ENCODE measurements at places on chromosomes 13 and 19. TPM values are rescaled to one million over a fixed set of nuclear protein-coding genes. Genes with fewer than 3 reads are reported as not detected.

- peaks cover 2% of the 10 kb centered on the region for H3K27me3 ChIP-seq
- H3K4me1 ChIP-seq, result peaks cover 1% of the 10 kb centered on the region
- H3K27ac ChIP-seq, result no peak overlapping the region
Measured at GRCh38 chr19:2355168-2356035, 4.7 kb upstream of the TMPRSS9 start.

DNA sequence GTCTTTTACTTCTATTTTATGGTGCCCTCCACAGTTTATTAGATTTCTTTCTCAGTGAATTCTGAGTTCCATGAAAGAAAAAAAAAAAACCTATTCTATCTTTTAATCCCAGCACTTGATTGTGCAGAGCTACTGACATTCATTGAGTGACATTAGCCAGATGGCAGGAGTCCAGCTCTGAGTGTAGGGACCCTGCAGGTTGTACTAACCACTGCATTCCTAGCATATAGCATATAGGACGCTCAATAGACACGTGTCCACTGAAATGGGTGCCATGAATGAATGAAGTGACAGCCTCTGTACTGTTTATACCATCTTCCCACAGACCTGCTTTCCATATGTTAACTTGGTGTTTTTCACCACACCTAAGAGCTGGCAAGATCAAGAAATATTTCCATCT, 206.3 kb downstream of the RAP2A start:
- H3K4me1 ChIP-seq, result no peaks in the 10 kb centered on the region
- no peak overlapping the region for H3K27ac ChIP-seq
- H3K27me3 ChIP-seq, result no peaks in the 10 kb centered on the region
- no peaks in the 10 kb centered on the region for H3K36me3 ChIP-seq
- no peak overlapping the region for H3K4me3 ChIP-seq
- no peak for DNase-seq

DNA sequence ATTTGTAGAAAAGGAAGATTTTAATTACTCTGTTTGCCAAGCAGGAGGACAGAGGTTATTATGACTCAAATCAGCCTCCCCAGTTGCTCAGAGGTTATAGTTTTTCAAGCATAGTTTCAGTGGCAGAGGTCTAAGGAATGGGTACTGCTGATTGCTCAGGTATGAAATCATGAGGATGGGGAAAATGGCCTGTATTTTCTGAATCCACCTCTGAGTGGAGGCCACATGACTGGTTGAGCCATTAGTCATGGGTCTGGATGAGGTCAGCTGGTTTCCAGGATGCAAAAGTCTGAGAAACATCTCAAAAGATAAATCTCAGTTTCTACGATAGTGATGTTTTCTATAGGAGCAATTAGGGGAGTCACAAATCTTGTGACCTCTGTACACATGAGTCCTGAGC, 62.8 kb upstream of the CEACAM8 start:
- DNase-seq, result no peak
- no peak overlapping the region for H3K27ac ChIP-seq
- H3K27me3 ChIP-seq, result peaks cover 5% of the 10 kb centered on the region
- H3K4me1 ChIP-seq, result no peaks in the 10 kb centered on the region
- H3K4me3 ChIP-seq, result no peak overlapping the region
- H3K36me3 ChIP-seq, result no peaks in the 10 kb centered on the region

DNA sequence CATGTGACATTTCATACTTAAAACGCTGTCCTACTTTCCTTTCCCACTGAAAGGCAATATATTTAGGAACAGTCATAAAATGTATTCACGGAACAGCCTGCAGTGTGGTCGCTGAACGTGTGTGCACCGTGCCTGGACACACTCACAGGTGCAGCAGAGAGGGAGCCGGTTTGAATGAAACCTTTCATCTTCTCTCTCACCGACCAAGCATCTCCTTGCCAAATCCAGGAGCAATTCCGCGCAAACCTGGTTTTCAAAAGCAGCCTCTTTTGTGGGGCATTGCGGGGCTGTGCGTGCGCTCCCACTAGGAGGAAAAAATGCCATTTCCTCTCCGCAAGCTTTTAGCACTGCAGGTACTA, 1.0 kb downstream of the DCLK1 start:
- no peak overlapping the region for H3K27ac ChIP-seq
- no peak for DNase-seq
- H3K27me3 ChIP-seq, result peaks cover 39% of the 10 kb centered on the region

DNA sequence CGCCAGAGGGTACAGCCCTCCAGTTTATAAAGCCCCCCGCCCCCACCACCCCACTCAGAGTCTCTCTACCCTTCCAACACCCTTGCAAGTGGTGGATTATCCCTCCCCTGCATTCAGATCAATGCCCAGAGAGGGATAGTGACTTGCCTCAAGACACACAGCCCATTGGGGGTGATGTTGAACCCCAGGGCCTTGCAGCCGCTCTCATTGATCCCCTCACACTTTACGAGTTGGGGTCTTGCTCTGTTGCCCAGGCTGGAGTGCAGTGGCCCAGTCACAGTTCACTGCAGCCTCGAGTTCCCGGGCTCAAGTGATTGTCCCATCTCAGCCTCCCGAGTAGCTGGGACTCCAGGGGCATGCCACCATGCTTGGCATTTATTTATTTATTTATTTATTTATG, 11.2 kb downstream of the TLE2 start:
- no peaks in the 10 kb centered on the region for H3K27me3 ChIP-seq
- no peak overlapping the region for H3K27ac ChIP-seq
- peaks cover 4% of the 10 kb centered on the region for H3K4me1 ChIP-seq
- no peaks in the 10 kb centered on the region for H3K36me3 ChIP-seq
- DNase-seq, result no peak

- DNase-seq, result no peak
- no peaks in the 10 kb centered on the region for H3K36me3 ChIP-seq
- H3K27me3 ChIP-seq, result no peaks in the 10 kb centered on the region
- H3K4me1 ChIP-seq, result peaks cover 30% of the 10 kb centered on the region
Measured at GRCh38 chr19:4062419-4063368, 4.0 kb downstream of the ZBTB7A start.

DNA sequence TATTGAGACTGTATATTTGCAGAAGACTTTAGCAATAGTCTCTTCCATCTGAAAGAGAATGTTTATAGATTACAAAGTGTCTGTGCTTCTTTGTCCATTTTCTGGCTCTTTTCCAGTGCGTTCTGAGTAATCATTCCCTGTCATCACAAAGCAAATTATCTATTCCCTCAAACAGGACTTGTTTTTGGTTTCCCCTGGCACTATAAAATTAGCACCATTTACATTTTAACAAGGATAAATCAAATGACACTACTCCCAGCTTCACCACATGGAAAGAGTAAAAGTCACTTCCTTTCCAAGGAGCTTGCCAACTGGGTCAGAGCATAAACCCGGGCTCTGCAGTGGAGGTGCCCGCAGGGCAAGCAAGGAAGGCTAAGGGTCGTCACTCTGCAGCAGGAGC, 88.1 kb downstream of the SHISA2 start:
- DNase-seq, result no peak
- H3K36me3 ChIP-seq, result no peaks in the 10 kb centered on the region
- H3K27me3 ChIP-seq, result no peaks in the 10 kb centered on the region

GRCh38 chr13:113220141-113220598, 10.8 kb downstream of the CUL4A start:
- peak overlapping the region; percentile 5 for H3K27ac ChIP-seq
- peaks cover 5% of the 10 kb centered on the region for H3K4me1 ChIP-seq
- no peak for DNase-seq

DNA sequence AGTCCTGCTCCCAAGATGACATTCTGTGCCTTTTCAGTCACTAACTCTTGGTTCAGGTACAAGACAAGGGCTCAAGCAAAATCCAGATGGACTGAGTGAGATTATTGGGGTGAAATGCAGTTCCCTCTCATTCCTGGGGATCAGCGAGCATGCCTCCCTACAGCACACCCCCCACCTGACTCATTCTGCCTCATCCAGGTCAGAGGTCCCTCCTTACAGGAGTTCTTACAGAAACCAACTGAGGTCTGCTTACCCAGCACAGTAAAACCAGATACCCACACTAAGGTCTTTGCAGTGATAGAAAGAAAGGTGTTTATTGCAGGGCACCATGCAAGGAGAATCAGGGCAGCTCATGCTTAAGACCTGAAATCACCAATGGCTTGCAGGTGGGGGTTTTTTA, 21.6 kb upstream of the MRI1 start:
- no peaks in the 10 kb centered on the region for H3K27me3 ChIP-seq
- no peak for DNase-seq
- H3K4me1 ChIP-seq, result peaks cover 8% of the 10 kb centered on the region
- peaks cover 2% of the 10 kb centered on the region for H3K36me3 ChIP-seq

DNA sequence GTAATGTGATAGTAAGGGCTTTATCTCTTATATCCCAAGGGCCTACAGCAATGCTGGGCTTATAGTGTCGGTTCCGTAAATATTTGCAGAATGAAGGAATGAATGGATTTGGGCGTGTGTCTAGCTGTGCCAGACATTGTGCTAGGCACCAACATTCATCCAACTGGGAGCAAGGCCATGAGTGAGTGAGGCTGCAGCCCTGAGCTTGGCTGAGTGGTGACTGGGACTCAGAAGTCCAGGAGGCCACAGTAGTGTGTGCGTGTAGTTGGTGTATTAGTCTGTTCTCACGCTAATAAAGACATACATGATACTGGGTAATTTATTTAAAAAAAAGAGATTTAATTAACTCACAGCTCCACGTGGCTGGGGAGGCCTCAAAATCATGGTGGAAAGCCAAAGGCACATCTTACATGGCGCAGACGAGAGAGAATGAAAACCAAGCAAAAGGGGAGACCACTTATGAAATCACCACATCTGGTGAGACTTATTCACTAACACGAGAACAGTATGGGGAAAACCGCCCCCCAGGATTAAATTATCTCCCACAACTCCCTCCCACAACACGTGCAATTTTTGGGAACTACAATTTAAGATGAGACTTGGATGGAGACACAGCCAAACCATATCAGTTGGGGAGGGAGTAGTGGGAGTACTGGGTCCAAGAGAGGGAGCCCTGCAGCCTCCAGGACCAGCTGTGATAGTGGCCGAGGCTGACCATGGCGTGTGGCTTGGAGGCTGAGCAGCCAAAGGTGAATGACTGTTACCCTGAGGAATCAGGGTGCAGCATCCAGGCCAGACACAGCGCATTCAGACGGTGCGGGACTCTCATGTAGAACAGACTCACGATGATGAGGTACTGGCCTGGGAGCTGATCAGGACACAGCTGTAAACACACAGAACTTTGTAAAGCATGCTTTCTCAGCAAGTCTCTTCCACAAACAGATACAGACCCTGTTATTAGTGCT, 104.6 kb downstream of the TEX26 start:
- no peak overlapping the region for H3K27ac ChIP-seq
- peaks cover 20% of the 10 kb centered on the region for H3K4me1 ChIP-seq
- no peaks in the 10 kb centered on the region for H3K27me3 ChIP-seq
- no peaks in the 10 kb centered on the region for H3K36me3 ChIP-seq
- no peak overlapping the region for H3K4me3 ChIP-seq

GRCh38 chr13:43543331-43543730, 243.4 kb downstream of the ENOX1 start:
- no peaks in the 10 kb centered on the region for H3K36me3 ChIP-seq
- H3K4me3 ChIP-seq, result no peak overlapping the region
- no peaks in the 10 kb centered on the region for H3K4me1 ChIP-seq
- H3K27me3 ChIP-seq, result peaks cover 5% of the 10 kb centered on the region

- H3K4me1 ChIP-seq, result peaks cover 35% of the 10 kb centered on the region
- peaks cover 5% of the 10 kb centered on the region for H3K27me3 ChIP-seq
- DNase-seq, result no peak
- no peak overlapping the region for H3K27ac ChIP-seq
- no peak overlapping the region for H3K4me3 ChIP-seq
- H3K36me3 ChIP-seq, result peaks cover 1% of the 10 kb centered on the region
Measured at GRCh38 chr13:52161181-52161646, 1.8 kb upstream of the NEK3 start.

DNA sequence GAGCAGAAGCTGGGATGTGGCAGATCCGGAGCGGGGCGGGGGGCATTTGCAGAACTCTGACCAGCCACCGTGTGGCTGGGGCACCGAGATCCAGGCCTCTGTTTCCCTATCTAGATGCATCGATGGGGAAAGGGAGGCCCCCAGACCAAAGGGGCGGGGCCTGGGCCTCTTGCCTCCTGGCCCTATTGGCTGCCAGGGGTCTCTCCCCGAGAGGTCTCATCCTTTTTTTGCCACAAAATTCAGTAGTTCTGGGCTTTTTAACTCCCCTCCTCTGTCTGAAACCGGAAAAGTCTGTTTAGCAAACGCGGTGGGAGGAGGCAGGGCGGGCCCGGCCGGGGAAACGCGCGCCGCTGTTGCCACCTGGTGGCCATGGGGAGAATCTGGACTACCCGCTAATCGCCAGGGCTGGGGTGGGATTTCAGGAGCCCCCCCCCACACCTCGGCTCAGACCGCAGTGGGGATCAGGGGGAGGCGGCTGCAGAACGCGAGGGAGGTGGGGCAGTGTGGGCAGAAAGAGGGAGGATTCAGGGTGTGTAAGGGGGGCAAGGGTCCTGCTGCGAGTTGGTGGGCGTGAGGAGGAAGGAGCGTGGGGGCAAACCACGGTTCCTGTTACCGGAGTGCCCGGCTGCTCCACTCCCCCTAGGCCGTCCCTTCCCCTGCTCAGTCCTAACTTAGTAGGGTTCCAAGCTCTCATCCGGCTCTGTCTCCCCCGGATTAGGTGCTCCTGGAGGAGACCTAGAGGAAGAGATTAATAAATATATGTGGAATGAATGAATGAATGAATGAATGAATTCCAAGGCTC, 28.3 kb downstream of the IL12RB1 start:
- H3K4me3 ChIP-seq, result no peak overlapping the region
- H3K27ac ChIP-seq, result peak overlapping the region; percentile 59
- peak; percentile 86 for DNase-seq
- H3K27me3 ChIP-seq, result no peaks in the 10 kb centered on the region

DNA sequence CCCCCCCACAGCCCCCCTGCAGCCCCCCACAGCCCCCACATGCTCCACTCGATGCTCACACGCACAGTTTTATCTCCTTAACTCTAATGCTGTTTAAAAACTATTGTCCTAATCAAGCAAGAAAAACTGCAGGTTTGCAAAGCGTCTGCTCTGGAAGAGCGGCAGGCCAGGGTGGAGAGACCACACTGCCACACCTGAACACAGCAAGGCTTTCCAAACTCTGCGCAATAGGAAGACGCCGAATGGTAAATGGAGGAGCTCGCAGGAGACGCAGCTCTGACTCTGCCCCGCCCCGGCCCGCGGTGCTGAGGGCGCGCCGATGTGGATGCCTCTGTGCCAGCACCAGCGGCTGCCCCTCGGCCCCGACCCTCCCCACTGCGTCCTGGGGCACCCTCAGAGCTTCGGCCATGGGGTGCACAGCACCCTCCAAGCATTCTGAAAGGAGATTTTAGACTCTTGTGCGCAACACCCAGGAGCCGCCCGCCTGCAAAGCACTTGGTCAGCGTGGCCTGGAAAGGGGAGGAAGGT, 32.4 kb downstream of the RASA3 start:
- peak overlapping the region; percentile 44 for H3K27ac ChIP-seq
- H3K4me1 ChIP-seq, result peaks cover 66% of the 10 kb centered on the region
- H3K36me3 ChIP-seq, result peaks cover 29% of the 10 kb centered on the region
- H3K27me3 ChIP-seq, result no peaks in the 10 kb centered on the region
- DNase-seq, result no peak

The SAFB gene
- total RNA-seq, result 129 TPM

The ATP12A gene
- 0.05 TPM for total RNA-seq

The CYP2F1 gene
- total RNA-seq, result not detected

The CEACAM5 gene
- total RNA-seq, result not detected

The TEX29 gene
- 0.81 TPM for total RNA-seq

The IL17D gene
- not detected for total RNA-seq

The CLEC4G gene
- total RNA-seq, result not detected

The PABPC3 gene
- 1.5 TPM for total RNA-seq
